ENCODE measurements at places on chromosomes 3 and 15. TPM values are rescaled to one million over a fixed set of nuclear protein-coding genes. Genes with fewer than 3 reads are reported as not detected.

The FHIT gene
- 0.32 TPM for total RNA-seq

The RAB11A gene
- 271 TPM for total RNA-seq

The TLR9 gene
- not detected for total RNA-seq

The WWTR1 gene
- total RNA-seq = 138 TPM

The PLCH1 gene
- total RNA-seq = under 0.01 TPM

The LAMB2 gene
- total RNA-seq = 186 TPM

The FOXB1 gene
- not detected for total RNA-seq

The LRRN1 gene
- not detected for total RNA-seq

The CPEB1 gene
- total RNA-seq = not detected

The FANCD2OS gene
- not detected for total RNA-seq

The SLC28A1 gene
- total RNA-seq = not detected

The PPIB gene
- 4,497 TPM for total RNA-seq

The DYNC1LI1 gene
- 51.4 TPM for total RNA-seq

The RARRES1 gene
- total RNA-seq = 1.1 TPM

The MUC4 gene
- under 0.01 TPM for total RNA-seq

The MYZAP gene
- total RNA-seq = 22.6 TPM

The CFAP91 gene
- total RNA-seq = 0.76 TPM

The ANKRD34C gene
- not detected for total RNA-seq

The ERICH6 gene
- total RNA-seq = not detected

The C15orf39 gene
- total RNA-seq = 4.0 TPM

The ITGB5 gene
- total RNA-seq = 88.3 TPM

Data from epithelial cell of umbilical artery (primary cell).